Foreskin fibroblast (primary cell): ENCODE measurements at places on chromosomes 5 and 9.

GRCh38 chr5:137342764-137343163 lies 156.4 kb downstream of the SPOCK1 start:
- no peak for DNase-seq

DNA sequence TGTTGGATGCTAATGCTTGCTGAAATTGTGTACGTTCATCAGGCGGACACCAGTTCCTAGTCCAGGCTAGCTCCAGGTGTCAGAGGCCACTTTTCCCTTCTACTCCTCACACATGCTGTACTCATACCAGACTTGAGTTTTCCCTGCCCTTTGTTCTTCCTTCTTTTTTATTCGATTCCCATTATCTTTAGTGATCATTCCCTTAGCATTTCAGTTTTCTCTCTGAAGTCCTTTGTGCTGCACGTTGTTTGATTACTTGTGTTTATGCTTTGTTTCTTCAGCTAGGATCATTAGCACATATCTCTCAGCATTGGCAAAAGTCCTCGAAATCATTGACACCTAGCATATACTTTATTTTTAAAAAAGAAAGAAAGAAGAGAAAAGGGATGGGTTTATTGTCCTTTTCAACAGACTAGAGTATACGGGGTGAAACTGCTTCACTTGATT lies 409 bp upstream of the COX7C start:
- no peak for DNase-seq

DNA sequence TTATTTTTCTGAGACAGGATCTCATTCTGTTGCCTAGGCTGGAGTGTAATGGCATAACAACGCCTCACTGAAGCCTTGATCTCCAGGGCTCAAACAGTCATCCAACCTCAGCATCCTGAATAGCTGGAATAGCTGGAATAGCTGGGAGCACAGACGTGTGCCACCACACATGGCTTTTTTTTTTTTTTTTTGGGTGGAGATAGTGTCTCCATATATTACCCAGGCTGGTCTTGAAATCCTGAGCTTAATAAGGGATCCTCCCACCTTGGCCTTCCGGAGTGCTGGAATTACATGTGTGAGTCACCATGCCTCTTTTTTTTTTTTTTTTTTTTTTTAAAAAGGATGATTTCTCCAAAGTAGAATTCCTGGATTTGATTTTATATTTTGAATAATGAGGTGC lies 60.7 kb downstream of the NSD1 start:
- peak; percentile 91 for DNase-seq

- no peak for DNase-seq
Observed at GRCh38 chr9:130950039-130950311, 10.9 kb upstream of the FIBCD1 start.

DNA sequence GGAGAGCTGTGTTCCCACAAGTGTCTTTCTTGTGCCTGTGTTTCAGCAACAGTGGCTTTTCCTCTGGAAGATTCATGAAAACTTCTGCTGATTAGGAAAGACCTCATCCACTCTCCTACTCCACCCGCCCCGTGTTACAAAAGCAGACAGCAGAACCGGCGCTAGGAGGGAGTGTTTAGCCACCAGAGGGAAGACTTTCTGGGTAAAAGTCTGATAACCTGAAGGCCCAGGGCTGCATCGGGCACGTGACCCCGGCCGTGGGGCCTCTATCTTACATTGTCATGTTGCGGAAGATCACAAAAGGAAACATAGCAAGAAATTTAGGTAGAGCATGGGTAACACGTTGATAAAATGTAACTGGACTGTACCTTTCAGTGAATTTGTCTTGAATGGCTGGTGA lies 32.0 kb upstream of the DMRT2 start:
- no peak for DNase-seq
